NCI-H69 (cell line): ENCODE measurements at places on chromosomes 13 and 19.

GRCh38 chr19:36514012-36514612 lies 14.0 kb downstream of the ZNF260 start:
- DNase-seq: no peak

GRCh38 chr19:8131517-8131916 lies 17.9 kb downstream of the FBN3 start:
- DNase-seq: no peak

DNA sequence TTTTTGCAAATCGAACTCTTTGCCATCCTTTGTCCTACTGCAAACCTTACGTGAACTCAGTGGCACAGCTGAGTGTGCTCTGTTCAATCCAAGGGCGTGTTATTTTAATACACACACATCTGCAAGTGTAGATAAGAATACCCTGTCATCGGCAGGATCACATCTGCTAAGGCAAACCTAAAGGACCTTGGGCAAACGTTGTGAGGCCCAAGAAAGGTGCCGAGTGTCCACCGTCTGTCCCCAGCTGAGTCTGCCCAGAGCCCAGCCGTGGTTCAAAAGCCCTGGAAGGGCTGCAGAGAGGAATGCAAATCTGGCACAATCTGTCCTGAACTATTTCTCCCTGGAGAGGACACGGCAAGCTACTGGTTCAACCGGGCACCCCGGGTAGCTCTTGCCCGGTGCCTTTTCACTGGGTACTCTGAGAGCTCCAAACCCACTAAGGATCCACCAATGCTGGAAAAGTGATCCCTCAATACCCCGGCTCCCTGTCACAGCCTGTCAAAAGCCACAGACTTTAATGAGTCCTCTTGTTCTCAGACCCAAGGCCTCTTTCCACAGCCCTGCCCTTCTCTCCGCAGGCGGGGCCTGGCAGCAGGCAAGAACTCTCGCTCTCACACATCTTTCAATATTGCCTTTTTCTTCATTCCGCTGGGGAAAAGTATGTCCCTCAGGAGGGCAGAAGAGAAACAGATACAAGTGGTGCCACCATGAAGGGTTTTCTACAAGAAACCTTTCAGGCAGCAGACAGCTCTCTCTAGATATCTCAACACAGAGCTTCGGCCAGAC lies 17.0 kb downstream of the SLC7A1 start:
- DNase-seq: no peak

- DNase-seq: no peak
Measured at GRCh38 chr13:99351772-99352171, 44.6 kb upstream of the GPR183 start.

DNA sequence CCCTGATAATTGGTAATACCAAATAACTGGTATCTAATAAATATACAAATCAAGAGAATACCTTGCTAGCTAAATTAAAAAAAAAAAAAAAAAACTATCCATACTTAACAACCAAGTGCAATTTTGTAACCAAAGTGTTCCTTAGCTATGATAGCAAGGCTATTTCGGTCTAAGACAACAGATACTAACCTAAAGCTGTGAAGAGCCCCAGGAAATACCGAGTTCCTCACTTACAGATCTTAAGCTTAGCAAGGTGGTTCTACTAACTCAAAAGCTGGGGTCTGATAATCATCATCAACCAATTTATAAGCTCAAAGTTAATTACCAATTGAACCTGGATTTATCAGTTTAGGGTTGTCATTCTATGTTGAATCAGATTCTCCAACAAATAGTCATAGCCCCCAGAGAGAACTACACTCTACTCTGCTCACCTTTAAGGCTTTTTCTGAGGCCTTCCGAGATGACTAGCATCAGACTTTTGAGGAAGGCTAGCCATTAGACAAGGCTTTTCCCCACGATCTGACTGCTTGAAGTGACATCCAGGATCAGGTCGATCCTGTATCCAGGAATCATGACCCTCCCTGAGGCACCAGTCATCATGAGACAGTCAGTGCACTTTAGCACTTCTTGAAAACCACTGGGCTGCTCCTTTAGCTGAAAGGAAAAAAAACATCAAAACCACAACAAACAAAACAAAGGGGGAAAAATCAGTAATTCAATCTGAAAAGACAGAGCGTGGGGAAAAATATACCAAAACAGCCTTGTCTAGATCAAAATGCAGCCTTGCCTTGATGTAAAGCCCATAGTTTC lies 31.9 kb downstream of the INTS6 start:
- no peak for DNase-seq

DNA sequence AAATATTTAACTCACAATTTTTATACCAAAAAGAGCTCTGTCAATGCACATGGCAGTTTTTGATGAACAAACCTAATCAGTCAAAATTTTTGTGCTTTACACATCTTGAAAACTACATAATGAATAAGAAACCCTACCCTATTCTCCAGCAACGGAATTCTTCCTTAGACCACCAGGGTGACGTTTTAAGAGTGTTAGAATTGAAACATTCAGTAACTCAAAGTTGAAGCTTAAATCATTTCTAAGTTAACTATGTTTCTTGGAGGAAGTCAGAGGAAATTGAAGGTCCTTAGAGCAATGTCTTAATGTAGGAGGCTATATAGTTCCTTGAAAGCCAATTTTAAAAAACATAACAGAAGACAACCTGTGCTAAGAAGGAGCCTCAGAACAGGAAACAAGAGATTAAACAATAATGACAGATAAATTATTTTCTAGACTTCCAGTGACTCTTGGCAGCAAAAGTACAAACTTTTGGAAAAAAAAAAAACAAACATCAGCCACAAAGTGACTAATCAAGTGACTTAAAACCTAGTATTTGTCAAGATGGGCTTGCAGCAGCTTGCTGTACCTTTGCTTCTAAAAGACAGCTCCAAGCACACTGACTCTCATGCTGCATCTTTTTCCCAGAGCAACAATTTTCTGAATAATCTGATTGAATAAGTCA lies 6.2 kb downstream of the SPRY2 start:
- no peak for DNase-seq

DNA sequence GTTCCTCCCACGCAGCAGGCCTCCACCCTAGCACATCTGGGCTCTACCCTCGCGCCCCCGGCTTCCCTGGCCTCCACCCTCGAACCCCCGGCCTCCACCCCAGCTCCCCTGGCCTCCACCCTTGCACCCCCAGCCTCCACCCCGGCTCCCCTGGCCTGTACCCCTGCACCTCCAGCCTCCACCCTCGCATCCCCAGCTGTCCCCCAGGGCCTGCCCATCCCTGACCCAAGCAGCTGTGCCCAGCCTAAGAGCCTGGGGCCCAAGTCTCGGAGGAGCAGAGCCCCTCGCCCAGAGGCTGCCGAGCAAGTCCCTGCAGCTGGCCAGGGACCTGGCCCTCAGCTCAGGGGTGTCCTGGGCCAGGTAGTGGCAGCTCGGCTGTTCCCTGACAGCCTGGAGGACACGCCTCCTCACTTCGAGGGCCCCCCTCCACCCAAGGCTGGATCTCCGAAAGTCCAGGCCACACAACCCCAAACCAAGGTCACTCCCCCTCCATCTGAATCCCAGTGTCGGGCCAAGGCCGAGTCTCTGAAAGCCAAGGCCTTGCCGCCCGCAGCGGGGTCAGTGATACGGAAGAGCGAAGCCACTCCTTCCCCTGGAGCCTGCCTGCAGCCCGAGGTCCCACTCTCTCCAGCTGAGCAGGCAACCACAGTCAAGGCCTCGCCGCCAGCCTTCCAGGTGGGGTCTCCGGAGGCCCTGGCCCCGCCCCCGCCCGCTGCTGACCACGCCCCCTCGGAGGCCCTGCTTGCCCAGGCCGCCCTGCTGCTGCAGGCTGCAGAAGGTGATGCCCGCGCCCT lies 7.9 kb upstream of the ARHGAP33 start:
- DNase-seq: no peak

DNA sequence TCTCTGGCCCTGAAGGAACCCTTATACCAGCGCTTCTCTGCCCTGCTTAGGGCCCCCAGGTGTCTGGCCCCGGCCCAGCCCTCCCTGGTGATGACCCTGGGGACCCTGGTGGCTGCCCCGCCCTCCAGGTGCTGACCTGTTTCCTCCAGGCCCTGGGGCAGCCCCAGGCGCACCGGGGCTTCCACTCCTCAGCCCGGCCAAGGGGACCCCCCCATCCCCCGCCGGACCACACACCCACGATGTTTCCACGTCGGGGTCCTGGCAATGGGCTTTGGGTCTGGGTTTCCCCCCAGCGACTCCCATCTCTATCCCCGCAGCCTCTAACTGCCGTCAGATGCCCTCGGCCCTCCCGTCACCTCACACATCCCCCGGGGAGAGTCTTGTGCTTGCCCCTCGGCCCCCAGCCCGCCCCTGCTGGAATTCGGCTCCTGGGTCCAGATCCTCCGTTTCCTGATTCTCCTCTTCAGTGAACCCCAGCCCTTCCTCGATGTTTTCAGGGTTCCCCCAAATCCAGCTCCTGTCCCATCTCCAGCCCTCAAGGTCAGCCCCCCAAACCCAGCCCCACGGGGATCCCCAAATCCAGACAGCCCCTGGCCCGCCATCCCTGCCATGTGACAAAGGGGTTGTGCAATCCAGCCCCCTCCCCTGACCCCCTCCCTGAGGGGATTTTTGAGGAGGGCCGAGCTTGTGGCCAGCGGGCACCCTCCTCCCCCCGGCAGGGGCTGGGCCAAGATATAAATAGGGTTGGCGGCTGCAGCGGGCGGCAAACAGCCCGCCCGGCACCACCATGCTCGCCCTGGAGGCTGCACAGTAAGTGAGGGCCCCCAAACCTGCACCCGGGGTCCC lies at the start of gene SPIB:
SPIB (plus strand) TSS at position 763 of the 846 bp plus-strand sequence; CDS start at position 788, 25 bp downstream.
- DNase-seq: peak; percentile 45

- DNase-seq: peak; percentile 5
Measured at GRCh38 chr13:58254943-58255342, 623.4 kb downstream of the PCDH17 start.

GRCh38 chr19:51472607-51473006 lies 5.7 kb upstream of the CEACAM18 start:
- DNase-seq: no peak

DNA sequence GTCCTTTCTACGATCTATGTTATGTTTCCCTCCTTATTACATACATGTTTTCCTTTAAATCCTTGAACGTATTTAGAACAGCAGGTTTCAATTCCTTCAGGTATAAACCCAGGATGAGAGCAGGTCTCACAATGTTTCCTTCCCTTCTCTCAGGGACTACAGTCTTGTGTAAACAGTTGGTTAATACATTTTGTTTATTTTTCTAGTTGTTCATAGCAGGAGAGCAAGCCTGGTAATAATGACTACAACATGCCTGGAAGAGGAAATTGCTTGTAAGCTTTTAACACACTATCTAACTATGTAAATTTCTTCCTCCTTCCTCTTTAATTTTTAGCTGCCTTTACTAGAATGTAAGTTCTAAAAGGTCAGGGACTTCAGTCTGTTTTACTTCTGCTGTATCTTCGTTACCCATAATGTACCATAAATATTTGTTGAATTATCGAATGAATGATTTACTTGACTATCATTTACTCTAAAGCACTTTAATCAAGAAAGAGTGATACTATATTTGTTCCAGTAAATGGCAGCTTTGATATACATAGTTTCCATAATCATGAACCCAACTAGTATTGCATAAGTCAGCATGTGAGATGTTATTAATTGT lies 28.9 kb upstream of the TNFRSF19 start:
- no peak for DNase-seq

DNA sequence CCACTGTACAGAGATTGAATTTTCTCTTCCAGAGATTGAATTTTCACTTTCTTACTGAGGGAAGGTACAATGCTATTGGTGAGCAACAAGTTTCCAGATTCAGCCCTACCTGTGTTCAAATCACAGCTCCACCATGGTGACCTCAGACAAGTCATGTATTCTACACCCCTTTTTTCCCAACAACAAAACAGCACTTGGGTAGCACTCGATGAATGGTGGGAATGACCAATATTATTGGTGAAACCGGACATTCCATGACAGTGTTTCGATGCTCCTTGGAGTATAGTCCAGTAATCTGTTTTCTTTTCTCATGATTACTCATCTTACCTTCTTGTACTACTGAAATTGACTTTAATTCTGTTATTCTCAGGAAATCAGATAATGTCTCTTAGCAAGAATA lies 266.2 kb upstream of the SOX21 start:
- no peak for DNase-seq

DNA sequence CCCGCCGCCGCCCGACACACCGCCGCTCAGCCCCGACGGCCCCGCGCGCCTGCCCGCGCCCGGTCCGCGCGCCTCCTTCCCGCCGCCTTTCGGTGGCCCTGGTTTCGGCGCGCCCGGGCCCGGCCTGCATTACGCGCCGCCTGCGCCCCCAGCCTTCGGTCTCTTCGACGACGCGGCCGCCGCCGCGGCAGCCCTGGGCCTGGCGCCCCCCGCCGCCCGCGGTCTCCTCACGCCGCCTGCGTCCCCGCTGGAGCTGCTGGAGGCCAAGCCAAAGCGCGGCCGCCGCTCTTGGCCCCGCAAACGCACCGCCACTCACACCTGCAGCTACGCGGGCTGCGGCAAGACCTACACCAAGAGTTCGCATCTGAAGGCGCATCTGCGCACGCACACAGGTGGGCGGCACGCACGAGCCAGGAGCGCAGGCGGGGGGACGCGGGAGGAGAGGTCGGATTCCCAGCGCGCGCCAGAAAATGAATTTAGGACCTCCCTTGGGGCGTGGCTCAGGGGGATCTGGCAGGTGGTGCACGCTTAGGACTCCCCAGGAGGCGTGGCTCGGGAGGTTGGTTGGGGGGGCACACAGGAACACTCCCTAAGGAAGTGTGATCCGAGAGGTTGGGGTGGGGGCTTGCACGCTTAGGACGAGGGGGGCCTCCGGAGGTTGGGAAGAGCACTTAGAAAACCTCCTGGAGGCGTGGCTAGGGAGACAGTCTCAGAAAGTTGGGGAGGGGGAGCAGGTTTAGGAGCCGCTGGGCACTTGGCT lies 1.2 kb downstream of the KLF2 start:
- peak; percentile 85 for DNase-seq
